ENCODE measurements at places on chromosomes 1 and 21. TPM values are rescaled to one million over a fixed set of nuclear protein-coding genes. Genes with fewer than 3 reads are reported as not detected.

The TEKT2 gene
- 0.53 TPM for total RNA-seq

The CR1L gene
- 0.22 TPM for total RNA-seq

The NCAM2 gene
- total RNA-seq, result 4.5 TPM

The FLG2 gene
- not detected for total RNA-seq

The CR1 gene
- total RNA-seq, result 1.5 TPM

The MXRA8 gene
- total RNA-seq, result 87.9 TPM

The AQP10 gene
- total RNA-seq, result 0.04 TPM

The PLA2G2C gene
- total RNA-seq, result not detected

The OTUD3 gene
- total RNA-seq, result 6.8 TPM

The SV2A gene
- 2.7 TPM for total RNA-seq

The FCGR3B gene
- 0.13 TPM for total RNA-seq

The KRTAP12-2 gene
- not detected for total RNA-seq

The HHIPL2 gene
- total RNA-seq, result 0.31 TPM

The SELP gene
- 1.2 TPM for total RNA-seq

The OBSCN gene
- total RNA-seq, result 224 TPM

The CD1B gene
- total RNA-seq, result 0.09 TPM

The NES gene
- total RNA-seq, result 590 TPM
